Heart left ventricle (tissue), 16 donors: ENCODE measurements at places on chromosomes 11 and 22. TPM values are rescaled to one million over a fixed set of nuclear protein-coding genes. Genes with fewer than 3 reads are reported as not detected.

GRCh38 chr11:130545449-130546072, 97.1 kb downstream of the ADAMTS15 start:
- no peak overlapping the region for H3K27ac ChIP-seq
- H3K4me3 ChIP-seq, result no peak overlapping the region

- no peak overlapping the region for H3K4me3 ChIP-seq
- no peaks in the 10 kb centered on the region for H3K36me3 ChIP-seq
- DNase-seq, result peak; percentile 26
- peaks cover 20% of the 10 kb centered on the region for H3K4me1 ChIP-seq
Measured at GRCh38 chr11:76225122-76225611, 18.9 kb upstream of the WNT11 start.

- H3K36me3 ChIP-seq, result no peaks in the 10 kb centered on the region
- no peaks in the 10 kb centered on the region for H3K27me3 ChIP-seq
- no peaks in the 10 kb centered on the region for H3K4me1 ChIP-seq
- DNase-seq, result peak; percentile 78
Measured at GRCh38 chr22:37043828-37044538, 7.6 kb upstream of the KCTD17 start.

DNA sequence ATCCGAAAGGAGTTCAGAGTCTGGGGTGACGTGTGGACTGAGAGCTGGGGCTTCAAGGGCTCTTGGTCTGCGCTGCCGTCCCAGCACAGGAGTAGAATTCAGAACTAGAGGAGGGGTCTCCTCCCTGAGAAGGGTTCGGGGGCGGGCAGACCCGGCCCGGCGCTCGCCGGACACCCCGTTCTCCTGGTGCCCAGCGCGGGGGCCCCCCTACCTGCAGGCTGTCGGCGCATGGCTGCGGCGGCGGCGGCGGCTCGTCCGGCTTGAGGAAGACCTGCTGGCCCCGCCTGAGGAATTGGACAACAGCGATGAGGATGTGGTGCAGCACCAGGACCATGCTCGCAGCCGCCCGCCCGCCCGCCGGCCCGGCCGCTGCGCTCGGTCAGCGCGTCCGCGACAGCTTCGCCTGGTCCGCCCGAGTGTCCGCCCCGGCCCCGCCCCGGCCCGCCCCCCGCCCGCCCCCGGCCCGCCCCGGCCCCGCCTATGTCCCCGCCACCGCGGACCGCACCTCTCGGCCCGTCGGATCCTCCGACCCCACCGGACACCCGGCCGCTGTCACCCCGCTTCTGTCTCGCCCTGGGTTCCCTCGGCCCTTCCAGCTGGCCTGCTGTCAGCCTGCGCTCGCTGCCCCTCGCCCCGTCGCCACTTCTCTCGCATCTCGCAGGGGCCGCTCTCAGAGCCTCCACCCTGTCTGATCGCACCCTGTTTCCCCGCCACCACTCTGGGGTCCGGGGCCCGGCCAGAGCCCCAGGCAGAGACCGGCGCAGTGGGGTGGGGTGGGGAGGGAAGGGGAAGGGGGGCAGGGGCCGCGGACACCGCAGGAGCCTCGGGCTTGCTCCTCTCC, 32.0 kb downstream of the PDE2A start:
- H3K4me1 ChIP-seq, result peaks cover 24% of the 10 kb centered on the region
- peak overlapping the region; percentile 54 for H3K4me3 ChIP-seq
- DNase-seq, result peak; percentile 61
- H3K27ac ChIP-seq, result peak overlapping the region; percentile 64

- peak overlapping the region; percentile 100 for H3K27ac ChIP-seq
- peaks cover 13% of the 10 kb centered on the region for H3K4me1 ChIP-seq
- H3K27me3 ChIP-seq, result no peaks in the 10 kb centered on the region
- H3K36me3 ChIP-seq, result peaks cover 7% of the 10 kb centered on the region
- peak; percentile 77 for DNase-seq
Measured at GRCh38 chr22:41447435-41448188, 1.0 kb upstream of the TOB2 start.

- no peaks in the 10 kb centered on the region for H3K4me1 ChIP-seq
- DNase-seq, result no peak
- H3K36me3 ChIP-seq, result no peaks in the 10 kb centered on the region
- no peak overlapping the region for H3K4me3 ChIP-seq
- no peaks in the 10 kb centered on the region for H3K27me3 ChIP-seq
- no peak overlapping the region for H3K27ac ChIP-seq
Measured at GRCh38 chr11:74566146-74566960, 26.0 kb upstream of the POLD3 start.

GRCh38 chr22:50302564-50302963, 4.9 kb downstream of the PLXNB2 start:
- H3K36me3 ChIP-seq, result no peaks in the 10 kb centered on the region
- no peak overlapping the region for H3K4me3 ChIP-seq
- no peaks in the 10 kb centered on the region for H3K27me3 ChIP-seq
- H3K4me1 ChIP-seq, result peaks cover 86% of the 10 kb centered on the region

OR52A1 gene
- total RNA-seq, result not detected

ADM2 gene
- 0.19 TPM for total RNA-seq

OR4D10 gene
- total RNA-seq, result not detected

ZMAT5 gene
- total RNA-seq, result 22.7 TPM
